ENCODE measurements at places on chromosomes 4 and X. TPM values are rescaled to one million over a fixed set of nuclear protein-coding genes. Genes with fewer than 3 reads are reported as not detected.

The NIPAL1 gene
- total RNA-seq: 32.1 TPM

GRCh38 chr4:66490729-66491128 lies 820.4 kb upstream of the EPHA5 start:
- DNase-seq: no peak

The CXCL6 gene
- not detected for total RNA-seq

DNA sequence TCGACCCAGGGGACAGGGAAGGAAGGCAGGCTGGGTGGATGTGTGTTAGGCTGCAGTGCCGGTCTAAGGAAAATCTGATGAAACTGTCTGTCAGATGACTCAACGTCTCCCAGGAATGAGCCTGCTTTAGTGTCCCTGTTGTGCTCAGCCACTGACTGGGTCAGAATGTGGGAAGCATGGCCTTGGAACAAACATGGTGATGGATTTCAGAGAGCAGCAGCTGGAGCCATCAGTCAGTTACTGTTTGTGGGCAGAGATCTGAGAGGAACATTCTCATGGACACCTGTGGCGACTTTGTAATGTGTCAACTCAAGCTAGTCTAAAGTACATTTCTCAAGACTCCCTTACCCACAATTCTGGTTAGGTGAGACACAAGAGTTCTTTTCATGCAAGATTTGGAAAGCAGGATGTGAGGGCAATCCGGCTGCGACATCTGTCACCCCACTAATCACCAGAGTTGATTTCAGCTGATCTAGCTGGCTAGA lies 63.2 kb downstream of the ANAPC10 start:
- no peak for DNase-seq

DNA sequence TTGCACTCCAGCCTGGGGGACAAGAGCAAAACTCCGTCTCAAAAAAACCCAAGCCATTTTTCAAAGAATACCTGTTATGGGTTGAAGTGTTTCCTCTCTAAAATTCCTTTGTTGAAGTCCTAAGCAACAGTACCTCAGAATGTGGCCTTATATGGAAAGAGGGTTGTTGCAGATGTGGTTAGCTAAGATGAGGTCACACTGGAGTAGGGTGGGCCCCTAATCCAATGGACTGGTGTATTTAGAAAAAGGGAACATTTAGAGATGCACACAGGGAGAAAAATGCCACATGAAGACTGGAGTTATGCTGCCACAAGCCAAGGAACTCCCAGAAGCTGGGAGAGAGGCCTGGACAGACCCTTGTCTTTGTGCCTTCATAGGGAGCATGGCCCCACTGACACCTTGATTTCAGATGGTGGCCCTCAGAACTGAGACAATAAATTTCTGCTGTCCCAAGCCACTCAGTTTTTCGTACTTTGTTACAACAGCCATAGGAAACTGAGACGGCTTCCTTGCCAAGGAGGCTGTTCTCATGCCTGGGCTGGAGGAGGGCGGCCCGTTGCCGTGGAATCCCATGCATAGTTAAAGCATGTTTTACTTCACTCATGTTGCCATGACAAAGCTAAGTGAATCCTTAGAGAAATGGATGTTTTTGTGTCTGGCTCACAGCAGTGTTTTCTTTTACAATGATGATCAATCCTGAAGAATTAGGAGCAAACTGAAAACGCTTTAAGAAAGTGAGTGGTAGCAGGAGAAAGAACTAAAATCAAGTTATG lies 16.5 kb downstream of the TRAPPC2 start:
- DNase-seq: no peak

GRCh38 chr4:53479736-53480525 lies 102.5 kb downstream of the FIP1L1 start:
- no peak for DNase-seq

The PABPC1L2B gene
- not detected for total RNA-seq

Measured in suprapubic skin (tissue), 4 donors.